ENCODE measurements at places on chromosomes 12 and 14. TPM values are rescaled to one million over a fixed set of nuclear protein-coding genes. Genes with fewer than 3 reads are reported as not detected.

DNA sequence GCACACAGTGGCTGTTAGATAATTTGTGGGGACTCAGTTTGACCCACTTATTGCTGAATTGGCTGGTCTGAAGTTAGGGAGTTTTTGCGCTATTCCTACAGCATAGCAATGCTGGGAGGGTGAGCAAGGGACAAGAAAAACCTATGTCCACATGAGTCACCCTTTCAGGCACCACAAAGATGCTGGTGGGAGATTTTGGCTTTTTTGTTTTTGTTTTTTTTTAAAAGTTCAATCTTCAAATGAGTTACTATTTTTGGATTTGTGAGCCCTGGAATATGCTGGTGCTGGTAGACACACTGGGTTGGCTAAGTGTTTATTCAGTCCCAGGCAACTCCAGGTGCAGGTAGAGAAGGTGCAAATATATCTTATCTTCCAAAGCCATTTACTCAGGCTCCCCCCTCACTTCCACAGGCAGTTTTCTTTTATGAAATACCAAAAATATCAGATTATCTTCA lies 143.4 kb downstream of the BTG1 start:
- H3K4me1 ChIP-seq = no peaks in the 10 kb centered on the region
- no peaks in the 10 kb centered on the region for H3K27me3 ChIP-seq
- DNase-seq = no peak
- H3K36me3 ChIP-seq = no peaks in the 10 kb centered on the region
- peak overlapping the region; percentile 52 for H3K27ac ChIP-seq

The FGF6 gene
- total RNA-seq = not detected

GRCh38 chr12:57268264-57268663 lies 17.3 kb upstream of the STAC3 start:
- H3K27me3 ChIP-seq = no peaks in the 10 kb centered on the region
- DNase-seq = no peak
- H3K36me3 ChIP-seq = no peaks in the 10 kb centered on the region

DNA sequence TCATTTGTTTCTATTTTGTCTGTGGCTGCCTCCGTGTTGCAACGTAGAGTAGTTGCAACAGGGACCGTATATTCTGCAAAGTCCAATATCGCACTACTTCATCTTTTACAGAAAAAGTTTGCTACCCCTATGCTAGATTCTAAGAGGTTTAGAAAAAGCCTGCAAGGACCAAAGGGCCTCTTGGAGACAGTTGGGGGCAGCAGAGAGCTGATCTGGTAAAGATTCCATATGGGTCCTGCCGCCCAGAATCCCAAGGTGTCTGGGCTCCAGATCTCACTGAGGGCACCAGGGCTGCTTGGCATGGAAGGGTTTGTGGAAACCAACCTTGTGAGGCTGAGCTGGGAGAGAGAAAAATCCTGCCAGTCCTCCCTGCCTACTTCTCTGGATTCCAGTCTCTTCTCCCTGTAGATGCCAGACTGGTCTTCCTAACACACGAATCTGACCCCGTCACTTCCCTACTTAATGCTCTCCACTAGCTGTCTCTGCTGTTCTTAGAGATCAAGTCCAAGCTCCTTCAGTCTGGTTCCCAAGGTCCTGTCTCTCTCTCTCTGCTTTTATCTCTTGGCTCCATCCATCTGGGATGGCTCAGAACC lies 74.6 kb downstream of the GLRX5 start:
- H3K36me3 ChIP-seq = no peaks in the 10 kb centered on the region
- H3K27ac ChIP-seq = no peak overlapping the region
- H3K4me3 ChIP-seq = no peak overlapping the region
- no peaks in the 10 kb centered on the region for H3K27me3 ChIP-seq
- no peaks in the 10 kb centered on the region for H3K4me1 ChIP-seq

- H3K27me3 ChIP-seq = no peaks in the 10 kb centered on the region
- no peaks in the 10 kb centered on the region for H3K4me1 ChIP-seq
- DNase-seq = no peak
- H3K27ac ChIP-seq = no peak overlapping the region
These were observed 80.3 kb downstream of the PRMT8 start for GRCh38 chr12:3571323-3571722.

DNA sequence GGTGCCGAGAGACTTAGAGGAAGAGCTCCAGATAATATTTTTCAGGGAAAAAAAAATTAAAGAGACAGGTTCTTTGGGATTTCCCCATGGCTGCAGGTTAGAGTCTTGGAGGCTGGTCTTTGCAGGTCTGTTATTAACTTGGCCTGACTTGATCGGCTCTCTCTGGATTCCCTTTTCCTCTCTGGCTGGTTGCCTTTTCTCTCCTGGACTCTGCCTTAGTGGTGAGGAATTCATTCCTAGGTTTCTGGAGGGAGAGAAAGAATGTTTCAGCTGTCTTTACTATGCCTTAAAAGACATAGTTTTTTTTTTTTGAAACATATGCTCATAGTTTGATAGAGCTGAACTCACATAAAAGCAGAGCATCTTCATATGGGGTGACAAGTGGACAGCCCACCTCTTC lies 336.3 kb downstream of the BMP4 start:
- no peak for DNase-seq
- H3K4me3 ChIP-seq = no peak overlapping the region
- no peaks in the 10 kb centered on the region for H3K36me3 ChIP-seq
- H3K27me3 ChIP-seq = no peaks in the 10 kb centered on the region
- peak overlapping the region; percentile 26 for H3K27ac ChIP-seq

DNA sequence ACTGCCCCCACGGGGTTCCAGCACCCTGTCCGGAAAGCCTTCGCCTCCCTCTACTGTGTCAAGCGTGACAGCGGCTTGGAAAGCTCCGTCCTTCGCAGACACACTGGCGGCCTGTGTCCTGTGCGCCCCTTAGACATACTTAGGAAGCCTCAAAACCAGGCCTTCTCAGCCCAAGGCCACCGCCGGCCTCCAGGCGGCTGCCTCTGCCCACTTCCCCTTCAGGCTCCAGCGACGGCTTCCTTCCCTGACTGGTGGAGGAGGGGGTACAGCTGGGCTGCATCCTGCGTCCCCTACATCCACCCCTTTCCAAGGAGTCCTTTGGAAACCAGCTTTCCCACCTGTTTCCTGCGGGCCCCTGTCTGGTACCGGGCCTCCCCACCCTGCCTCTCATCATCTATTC lies 2.5 kb upstream of the CACNA2D4 start:
- no peak overlapping the region for H3K27ac ChIP-seq
- H3K4me1 ChIP-seq = peaks cover 11% of the 10 kb centered on the region
- no peaks in the 10 kb centered on the region for H3K36me3 ChIP-seq
- no peak overlapping the region for H3K4me3 ChIP-seq

DNA sequence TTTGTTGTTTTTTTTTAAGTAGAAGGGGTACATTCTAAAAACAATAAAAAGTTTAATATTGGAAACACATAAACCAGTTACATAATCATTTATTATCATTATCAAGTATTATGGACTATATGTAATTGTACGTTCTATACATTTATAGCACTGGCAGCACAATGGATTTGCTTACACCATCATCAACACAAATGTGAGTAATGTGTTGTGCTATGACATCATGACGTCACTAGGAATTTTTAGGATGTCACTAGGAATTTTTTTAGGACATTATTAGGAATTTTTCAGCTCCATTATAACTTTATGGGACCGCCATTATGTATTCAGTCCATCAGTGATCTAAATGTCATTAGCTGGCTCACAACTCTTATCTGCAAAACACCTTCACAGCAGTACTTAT lies 126.8 kb upstream of the SYT10 start:
- H3K4me3 ChIP-seq = no peak overlapping the region
- H3K27ac ChIP-seq = no peak overlapping the region
- H3K4me1 ChIP-seq = no peaks in the 10 kb centered on the region
- H3K36me3 ChIP-seq = no peaks in the 10 kb centered on the region

- H3K4me3 ChIP-seq = no peak overlapping the region
- H3K36me3 ChIP-seq = no peaks in the 10 kb centered on the region
- no peaks in the 10 kb centered on the region for H3K27me3 ChIP-seq
- H3K4me1 ChIP-seq = no peaks in the 10 kb centered on the region
- DNase-seq = no peak
- H3K27ac ChIP-seq = no peak overlapping the region
These were observed 44.5 kb upstream of the ESRRB start for GRCh38 chr14:76331328-76332011.
